ENCODE measurements at places on chromosomes 12 and 14.

DNA sequence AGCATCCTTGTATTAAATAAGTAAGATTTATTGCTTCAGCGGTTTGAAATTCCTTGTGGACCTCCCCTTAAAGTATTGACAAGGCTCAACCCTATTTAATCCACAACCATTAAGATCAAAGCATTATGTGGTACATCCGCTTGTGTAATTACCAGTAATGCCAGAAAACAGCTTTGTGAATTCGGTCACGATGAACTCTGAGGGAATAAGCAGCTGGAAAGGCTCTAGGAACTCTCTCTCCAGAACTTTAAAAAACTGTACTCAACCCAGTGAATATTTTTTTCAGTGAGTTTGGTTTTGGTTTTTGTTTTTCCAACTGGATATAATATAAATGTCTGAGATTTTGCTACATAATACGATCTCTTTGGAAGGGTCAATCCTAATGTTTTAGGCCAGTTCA is 49.3 kb upstream of the DIO2 start:
- DNase-seq = no peak

DNA sequence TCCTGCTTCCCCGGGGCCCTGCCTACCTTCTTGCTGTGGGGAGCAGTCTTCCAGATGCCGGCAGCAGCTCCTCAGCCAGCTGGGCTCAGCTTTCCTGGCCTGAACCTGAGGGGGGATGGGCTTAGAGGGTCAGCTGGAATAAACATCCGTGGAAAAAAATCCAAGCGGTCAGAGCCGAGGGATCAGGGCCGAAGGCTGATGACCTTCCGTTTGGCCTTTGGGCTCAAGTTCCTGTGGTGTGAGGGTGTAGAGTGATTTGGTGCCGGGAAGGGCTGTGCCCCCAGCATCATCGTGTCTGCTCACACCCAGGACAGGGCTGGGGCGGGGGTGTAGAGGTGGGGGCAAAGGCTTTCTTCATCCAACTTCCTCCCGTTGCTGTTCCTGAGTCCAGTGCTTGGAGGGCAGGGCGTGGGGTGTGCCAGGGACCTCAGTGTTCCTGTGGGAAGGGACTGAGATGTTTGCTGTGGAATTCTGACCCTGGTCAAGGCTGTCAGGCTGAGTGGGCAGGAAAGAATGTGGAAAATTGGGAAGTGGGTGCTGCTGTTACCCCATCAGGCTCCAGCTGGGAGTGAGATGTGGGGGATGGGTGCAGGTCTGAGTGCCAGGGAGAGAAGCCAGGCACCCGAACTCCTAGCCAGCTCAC is 2.6 kb downstream of the SMIM41 start:
- no peak for DNase-seq

- no peak for DNase-seq
These were observed 21.2 kb upstream of the RDH16 start for GRCh38 chr12:56978397-56979138.

DNA sequence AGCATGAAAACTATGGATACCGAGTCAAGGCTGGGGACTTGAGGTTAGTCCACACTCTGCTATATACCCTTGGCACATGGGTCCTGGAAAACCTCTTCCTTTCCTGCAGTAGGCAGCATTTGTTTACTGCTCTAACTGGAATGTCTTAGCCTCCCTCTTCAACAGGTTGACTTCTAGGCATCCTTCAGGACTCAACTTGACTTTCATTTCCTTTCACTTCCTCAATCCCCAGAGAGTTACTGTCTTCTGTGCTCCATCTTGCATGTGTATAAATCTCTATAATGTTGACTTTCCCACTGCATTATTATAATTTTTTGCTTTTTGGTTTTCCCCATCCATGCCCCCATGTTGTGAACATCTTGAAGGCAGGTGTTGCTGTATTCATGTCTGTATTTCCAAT is 107.9 kb downstream of the VRK1 start:
- no peak for DNase-seq

DNA sequence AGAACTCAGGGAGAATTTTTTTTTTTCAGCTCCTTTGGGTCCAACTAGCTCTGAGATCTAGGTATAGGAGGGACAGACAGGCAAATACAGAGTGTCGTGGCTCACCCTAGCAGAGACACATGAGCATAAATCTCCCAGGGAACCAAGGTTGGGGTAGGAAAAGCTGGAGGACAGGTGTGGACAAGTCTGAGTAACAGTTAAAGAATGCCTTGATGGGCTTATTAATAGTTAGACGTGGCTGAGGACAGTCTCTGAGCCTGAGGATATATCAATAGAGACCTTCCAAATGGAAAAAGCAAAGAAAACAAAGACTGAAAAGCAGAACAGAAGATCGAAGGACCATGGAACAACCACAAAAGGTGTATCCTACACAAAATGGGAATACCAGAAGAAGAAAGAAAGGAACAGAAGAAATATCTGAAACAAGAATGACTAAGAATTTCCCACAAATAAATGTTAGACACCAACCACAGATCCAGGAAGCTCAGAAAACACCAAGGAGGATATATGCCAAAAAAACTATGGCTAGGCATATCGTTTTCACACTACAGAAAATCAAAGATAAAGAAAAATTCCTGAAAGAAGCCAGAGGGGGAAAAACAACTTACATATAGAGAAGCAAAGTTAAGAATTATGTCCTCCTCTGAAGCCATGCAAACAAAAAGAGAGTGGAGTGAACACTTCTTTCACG is 80.9 kb downstream of the PTPRB start:
- DNase-seq = no peak

DNA sequence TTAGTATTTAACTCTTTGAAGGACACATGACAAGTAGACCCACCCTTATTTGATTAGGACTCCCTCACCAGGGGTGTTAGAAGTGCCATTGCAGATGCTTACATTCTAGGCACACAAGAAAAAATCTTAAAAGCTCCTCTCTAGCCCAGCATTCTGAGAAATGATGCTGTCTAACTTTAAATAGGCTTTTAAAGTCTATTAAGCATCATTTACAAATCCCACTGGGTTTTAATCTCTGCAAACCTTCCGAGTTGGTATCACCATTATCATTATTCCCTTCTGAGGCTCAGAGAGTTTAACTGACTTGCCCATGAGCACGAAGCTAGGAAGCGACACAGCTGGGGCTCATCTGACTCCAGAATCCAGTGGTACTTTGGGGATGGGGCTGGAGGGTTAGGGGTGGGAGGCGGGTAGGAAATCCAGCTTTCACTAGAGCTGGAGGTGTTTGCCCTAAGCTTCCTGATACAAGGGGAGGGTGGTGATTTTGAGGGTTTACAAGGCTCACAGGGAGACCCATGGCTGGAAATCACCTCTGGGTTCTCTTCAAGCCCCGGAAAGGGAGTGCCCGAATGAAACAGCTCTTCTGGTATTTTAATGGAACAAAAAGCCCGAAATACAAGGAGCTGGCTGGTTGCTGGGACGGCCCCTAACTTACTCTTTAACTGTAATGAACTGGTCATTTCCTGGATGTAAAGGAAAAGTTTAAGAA is 109.2 kb upstream of the FUT8 start:
- no peak for DNase-seq

GRCh38 chr14:97779140-97779539 is 982.0 kb downstream of the VRK1 start:
- no peak for DNase-seq

DNA sequence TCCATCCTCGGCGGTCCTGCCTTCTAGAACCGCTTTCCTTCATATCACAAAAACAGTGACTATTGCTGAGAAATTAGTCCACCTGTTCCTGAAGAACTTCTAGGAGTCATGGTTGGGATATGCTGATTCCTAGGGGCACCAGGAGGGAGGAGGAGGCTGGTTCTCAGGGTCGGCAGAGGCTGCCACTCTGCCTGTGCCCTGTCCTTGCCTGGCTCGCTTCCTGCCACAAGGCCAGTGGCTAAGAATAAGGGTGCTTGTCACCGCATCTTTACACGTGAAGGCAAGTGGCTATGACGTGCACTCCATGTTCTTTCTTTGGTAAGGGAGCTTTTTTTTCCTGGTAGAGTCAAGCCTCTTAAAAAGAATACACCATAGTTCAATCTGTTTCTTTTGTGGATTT is 18.7 kb upstream of the DGLUCY start:
- DNase-seq = no peak

DNA sequence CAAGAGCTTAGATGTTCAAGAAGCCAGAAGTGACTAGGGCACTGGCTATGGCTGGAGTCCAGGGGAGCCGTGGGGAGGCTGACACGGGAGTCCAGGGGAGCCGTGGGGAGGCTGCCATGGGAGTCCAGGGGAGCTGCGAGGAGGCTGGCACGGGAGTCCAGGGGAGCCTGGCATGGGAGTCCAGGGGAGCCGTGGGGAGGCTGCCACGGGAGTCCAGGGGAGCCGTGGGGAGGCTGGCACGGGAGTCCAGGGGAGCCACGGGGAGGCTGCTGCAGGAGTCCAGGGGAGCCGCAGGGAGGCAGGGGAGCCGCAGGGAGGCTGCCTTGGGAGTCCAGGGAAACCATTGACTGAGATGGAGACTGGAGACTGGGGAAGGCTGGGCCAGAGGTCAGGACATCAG is 54.9 kb downstream of the TECPR2 start:
- no peak for DNase-seq

GRCh38 chr12:8564656-8565055 is 24.0 kb upstream of the CLEC4E start:
- no peak for DNase-seq

DNA sequence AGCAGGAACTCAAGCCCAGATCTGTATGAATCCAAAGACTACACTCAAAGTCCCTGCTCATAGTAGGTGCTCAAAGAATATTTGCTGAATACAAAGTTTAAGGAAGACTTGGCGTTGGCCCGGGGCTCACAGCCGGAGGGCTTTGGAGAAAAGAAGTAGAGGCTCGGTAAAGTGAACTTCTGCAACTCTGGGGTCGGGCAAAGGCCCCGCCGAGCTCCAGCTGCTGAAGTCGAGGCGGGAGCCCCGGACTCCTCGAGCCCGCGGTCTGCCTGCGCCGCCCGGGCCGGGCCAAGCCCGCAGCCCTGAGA is 335 bp downstream of the GCN1 start:
- DNase-seq = no peak

- no peak for DNase-seq
These were observed 291.9 kb downstream of the FUT8 start for GRCh38 chr14:65704437-65704836.

DNA sequence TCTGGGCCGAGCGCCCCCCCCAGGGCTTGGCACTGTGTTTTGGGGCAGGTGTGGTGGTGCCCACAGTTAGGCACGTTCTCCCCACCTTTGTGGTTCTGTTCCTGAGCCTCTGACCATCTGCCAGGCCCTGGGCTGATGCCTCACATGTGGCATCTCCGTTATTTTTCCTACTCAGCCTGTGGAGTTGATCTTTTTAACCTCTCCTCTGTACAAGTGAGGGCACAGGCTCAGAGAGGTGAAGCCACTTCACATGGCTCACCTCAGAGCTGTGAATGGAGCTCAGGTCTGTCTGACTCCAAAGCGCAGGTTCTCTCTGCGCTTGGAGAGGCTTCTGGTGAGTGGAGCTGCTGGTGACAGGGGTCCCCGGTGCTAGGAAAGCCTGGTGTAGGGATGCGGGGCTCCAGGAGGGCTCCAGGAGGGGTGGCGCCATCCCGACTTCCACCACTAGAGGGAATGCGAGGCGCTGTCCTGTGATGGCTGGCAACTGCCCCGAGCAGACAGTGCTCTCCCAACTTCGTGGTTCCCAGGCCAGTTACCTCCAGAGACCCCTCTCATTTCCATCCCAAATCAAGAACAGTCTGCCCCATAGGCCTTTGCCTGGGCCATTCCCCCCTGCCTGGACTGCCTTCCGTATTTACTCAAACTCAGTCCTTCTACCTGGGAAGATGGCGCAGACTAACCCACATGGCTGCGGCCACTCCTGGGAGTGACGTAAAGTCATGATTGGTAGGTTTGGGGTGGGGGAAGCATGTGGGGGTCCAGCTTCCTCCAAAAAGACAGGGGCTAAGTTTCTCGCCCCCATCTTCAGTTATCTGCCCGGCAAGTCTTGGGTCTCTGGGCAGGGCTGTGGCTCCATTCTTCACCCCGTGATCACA is 9.9 kb downstream of the BCL7A start:
- DNase-seq = no peak

DNA sequence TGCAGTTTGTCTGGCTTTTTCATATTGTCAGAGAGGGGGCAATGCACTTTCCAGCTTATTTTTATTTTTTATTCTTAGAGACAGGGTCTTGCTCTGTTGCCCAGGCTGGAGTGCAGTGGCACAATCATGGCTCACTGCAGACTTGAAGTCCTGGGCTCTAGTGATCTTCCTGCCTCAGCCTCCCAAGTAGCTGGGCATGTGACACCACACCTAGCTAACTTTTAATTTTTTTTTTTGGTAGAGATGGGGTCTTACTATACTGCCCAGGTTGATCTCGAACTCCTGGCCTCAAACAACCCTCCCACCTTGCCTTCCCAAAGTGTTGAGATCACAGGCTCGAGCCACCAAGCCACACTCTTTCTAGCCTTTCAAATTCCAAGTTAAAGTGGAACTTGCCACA is 3.9 kb upstream of the A2ML1 start:
- DNase-seq = no peak

GRCh38 chr12:80269803-80270552 is 170.6 kb downstream of the OTOGL start:
- DNase-seq = peak; percentile 26

- peak; percentile 3 for DNase-seq
These were observed 716.0 kb downstream of the LRFN5 start for GRCh38 chr14:42322531-42323284.

- no peak for DNase-seq
These were observed 68.1 kb upstream of the HECTD1 start for GRCh38 chr14:31275731-31276130.

DNA sequence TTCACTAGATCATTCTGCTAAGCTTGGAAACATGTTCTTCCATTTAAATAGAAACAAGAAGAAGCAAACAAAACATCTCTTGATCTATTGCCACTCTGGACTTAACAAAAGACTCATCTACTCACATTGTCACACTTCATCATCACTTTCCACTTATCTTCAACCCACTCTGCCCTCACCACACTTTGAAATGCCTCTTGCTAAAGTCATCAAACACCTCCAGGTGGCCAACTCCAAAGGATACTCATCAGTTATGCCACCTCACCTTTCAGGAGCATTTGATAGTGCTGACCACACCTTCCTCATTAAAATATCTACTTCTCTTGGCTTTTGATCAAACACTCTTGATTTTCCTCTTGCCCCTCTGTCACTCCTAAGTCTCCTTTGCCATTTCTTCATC is 7.2 kb downstream of the EFCAB11 start:
- no peak for DNase-seq

DNA sequence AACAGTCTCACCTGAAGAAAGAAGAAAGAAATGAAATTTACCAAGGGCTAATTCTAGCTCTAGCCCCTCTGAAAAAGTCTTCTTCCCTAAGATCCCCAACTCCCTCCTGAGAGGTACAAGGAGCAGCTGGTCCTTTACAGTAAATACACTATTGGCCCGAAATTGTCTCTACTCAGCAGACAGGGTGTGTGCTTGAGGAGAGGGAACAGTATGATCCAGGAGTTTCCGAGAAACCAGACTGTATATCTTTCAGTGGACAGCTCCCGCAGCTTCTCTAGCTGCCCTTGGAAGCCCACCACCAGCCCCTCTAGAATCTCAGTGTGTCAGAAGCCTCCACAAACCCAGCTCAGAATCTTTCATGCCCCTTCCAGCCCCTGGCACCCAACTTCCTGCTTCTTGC is 8.1 kb downstream of the GPR84 start:
- no peak for DNase-seq

Data from globus pallidus (tissue), 1 donor.